Thoracic aorta (tissue), 2 donors: ENCODE measurements at places on chromosomes 12 and 14.

GRCh38 chr12:6426882-6427671 lies 17.7 kb upstream of the CD27 start:
- DNase-seq: no peak
- H3K27me3 ChIP-seq: no peaks in the 10 kb centered on the region

DNA sequence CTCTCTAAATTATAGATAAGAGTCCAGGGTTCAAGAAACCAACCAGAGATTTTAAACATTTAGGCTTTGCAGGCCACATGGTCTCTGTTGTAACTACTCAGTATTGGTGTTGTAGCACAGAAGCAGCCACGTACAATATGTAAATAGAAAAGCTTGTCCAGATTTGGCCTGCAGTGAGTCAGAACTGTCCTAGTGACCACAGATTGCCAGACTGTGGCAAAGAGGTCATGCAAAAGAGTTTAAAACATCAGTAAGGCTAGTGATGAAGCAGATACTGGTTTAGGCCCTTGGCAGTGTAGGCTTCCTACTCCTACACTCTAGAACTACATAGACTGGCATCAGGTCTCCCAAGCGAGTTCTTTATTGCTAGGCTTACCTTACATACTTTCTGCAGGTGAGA lies 117.6 kb upstream of the GARIN6 start:
- no peaks in the 10 kb centered on the region for H3K4me1 ChIP-seq
- H3K36me3 ChIP-seq: no peaks in the 10 kb centered on the region
- DNase-seq: no peak
- no peak overlapping the region for H3K27ac ChIP-seq

DNA sequence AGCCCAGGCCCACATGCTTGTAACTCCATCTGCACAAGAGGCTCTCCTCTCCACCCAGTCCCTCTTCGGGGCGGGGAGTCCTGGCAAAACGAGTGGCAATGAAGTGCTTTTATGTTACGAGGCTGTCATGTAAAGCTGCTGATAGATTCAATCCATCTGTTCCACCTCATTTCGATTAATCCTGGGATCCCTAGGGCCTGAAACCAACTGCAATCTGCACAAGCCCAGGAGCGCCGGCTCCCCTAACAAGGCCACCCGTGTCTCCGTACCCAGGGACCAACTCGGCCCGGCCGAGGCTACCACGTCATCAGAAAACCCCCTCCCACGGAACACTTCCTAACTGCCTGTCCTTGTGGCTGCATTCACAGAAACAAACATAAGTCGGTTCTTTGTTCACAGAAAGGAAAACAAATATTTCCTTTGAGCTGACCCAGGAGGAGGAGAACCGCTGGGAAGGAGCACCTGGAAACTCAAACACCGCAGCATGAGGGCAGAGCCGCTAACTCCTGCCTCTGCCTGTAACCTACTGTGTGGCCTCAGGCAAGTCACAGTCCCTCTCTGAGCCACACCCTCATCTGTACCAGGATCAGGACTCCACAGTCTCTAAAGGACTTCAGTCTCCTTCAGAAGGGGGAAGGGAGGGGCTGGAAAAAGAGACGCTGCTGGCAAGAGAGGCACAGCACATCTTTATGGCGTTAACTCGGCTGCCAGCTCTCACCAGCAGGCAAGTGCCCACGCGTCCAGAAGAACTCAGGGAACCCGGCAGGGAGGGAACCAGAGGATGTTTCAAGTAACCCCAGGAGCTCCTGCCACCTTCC lies 47.8 kb downstream of the CCDC88C start:
- H3K4me3 ChIP-seq: no peak overlapping the region
- no peaks in the 10 kb centered on the region for H3K27me3 ChIP-seq
- no peaks in the 10 kb centered on the region for H3K36me3 ChIP-seq
- no peak for DNase-seq
- no peaks in the 10 kb centered on the region for H3K4me1 ChIP-seq
- H3K27ac ChIP-seq: no peak overlapping the region

GRCh38 chr12:117468016-117468415 lies 106.6 kb upstream of the NOS1 start:
- no peak for DNase-seq
- H3K4me3 ChIP-seq: no peak overlapping the region
- no peaks in the 10 kb centered on the region for H3K4me1 ChIP-seq
- no peaks in the 10 kb centered on the region for H3K36me3 ChIP-seq
- no peaks in the 10 kb centered on the region for H3K27me3 ChIP-seq

- peaks cover 12% of the 10 kb centered on the region for H3K4me1 ChIP-seq
- no peaks in the 10 kb centered on the region for H3K27me3 ChIP-seq
- H3K4me3 ChIP-seq: peak overlapping the region; percentile 56
- H3K27ac ChIP-seq: peak overlapping the region; percentile 46
- H3K36me3 ChIP-seq: no peaks in the 10 kb centered on the region
- DNase-seq: no peak
These were observed 72.5 kb downstream of the TRAF3 start for GRCh38 chr14:102849526-102850379.

DNA sequence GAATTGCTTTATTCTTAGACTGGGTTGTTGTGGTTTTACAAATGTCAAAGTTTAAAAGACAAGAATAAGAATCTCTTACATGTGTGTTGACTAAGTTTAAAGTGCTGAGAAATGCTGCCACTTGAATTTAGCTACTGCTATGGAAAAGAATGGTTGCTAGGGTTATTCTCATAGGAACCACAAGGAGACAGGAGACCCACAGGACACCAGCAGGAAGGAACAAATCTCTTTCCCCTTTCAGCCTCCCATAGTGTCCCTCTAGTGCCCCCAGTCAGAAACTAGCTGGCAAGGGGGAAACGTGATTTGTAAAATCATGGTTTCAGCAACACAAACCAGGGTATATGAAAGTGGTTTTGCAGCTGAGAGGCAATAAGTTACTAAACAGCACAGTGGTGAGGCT lies 102.7 kb downstream of the ST8SIA1 start:
- no peaks in the 10 kb centered on the region for H3K36me3 ChIP-seq
- no peak for DNase-seq
- no peak overlapping the region for H3K27ac ChIP-seq
- H3K4me1 ChIP-seq: no peaks in the 10 kb centered on the region

- peak overlapping the region; percentile 96 for H3K27ac ChIP-seq
- H3K4me1 ChIP-seq: peaks cover 19% of the 10 kb centered on the region
- H3K27me3 ChIP-seq: no peaks in the 10 kb centered on the region
- no peaks in the 10 kb centered on the region for H3K36me3 ChIP-seq
- DNase-seq: no peak
These were observed 7.9 kb upstream of the RILPL2 start for GRCh38 chr12:123444092-123445026.

GRCh38 chr14:68094752-68095151 lies 275.2 kb downstream of the RAD51B start:
- H3K36me3 ChIP-seq: no peaks in the 10 kb centered on the region
- no peaks in the 10 kb centered on the region for H3K4me1 ChIP-seq
- H3K27me3 ChIP-seq: no peaks in the 10 kb centered on the region
- no peak overlapping the region for H3K4me3 ChIP-seq

DNA sequence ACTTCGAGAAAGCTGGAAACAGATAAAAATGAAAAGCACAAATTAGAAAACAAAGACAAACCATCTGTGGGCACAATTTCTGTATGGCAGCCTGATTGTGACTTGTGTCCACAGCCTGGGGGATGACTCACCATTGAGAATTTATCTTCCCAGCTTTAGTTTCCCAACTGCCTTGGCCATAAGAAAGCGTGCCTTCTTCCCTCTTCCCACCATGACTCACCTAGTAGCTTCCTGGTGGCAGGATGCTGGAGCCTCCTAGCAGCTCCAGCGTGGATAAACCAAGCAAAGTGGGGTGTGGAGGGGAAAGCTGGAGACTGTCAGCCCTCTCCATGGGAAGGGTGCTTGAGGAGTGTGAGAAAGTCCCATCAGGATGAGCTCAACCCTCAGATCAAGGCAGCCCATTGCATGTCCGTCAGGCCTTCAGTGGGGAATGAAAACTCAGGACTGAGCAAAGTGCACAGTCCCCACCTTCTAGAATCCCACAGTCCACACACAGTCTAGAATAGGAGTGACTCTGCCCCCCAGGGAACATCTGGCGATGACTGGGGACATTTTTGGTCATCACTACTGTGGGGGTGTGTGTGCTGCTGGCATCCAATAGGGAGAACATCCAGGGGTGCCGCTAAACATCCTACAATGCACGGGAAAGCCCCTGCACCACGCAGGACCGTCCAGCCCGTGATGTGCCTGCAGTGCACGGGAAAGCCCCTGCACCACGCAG lies 22.4 kb upstream of the SERPINA6 start:
- H3K4me1 ChIP-seq: no peaks in the 10 kb centered on the region
- no peak for DNase-seq
- no peaks in the 10 kb centered on the region for H3K36me3 ChIP-seq
- no peak overlapping the region for H3K27ac ChIP-seq
- no peaks in the 10 kb centered on the region for H3K27me3 ChIP-seq
